Lung microvascular endothelial cell (primary cell): ENCODE measurements at places on chromosomes 4 and X.
A peak's percentile ranks its signal among the peaks of the same experiment; 100 is the strongest.

DNA sequence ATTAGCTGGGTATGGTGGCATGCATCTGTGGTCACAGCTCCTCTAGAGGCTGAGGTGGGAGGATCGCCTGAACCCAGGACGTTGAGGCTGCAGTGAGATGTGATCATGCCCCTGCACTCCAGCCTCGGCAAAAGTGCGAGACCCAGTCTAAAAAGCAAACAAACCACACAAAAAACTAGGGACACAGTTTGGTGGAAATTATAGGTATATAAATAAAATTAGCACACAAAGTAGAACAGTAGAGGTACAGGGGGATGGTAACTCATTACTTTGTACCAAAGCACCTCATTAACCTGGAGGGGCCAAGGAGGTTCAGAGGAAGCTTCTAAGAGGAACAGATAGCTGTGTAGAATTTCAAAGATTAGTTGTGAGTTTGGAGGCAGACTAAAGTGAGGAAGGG lies 5.1 kb downstream of the VBP1 start:
- DNase-seq = no peak

DNA sequence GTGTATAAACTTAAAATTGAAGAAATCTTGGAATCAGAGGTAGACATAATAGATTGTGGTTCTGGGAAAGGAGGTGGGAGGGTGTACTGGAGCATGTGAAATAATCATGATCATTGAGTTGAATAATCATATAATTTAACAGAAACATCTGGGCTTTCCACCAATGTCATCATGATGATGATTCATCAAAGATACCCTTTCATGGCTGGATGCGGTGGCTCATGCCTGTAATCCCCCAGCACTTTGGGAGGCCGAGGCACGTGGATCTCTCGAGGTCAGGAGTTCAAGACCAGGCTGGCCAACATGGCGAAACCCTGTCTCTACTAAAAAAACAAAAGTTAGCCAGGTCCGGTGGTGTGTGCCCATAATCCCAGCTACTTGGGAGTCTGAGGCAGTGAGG lies 6.7 kb upstream of the RUFY3 start:
- DNase-seq = no peak

DNA sequence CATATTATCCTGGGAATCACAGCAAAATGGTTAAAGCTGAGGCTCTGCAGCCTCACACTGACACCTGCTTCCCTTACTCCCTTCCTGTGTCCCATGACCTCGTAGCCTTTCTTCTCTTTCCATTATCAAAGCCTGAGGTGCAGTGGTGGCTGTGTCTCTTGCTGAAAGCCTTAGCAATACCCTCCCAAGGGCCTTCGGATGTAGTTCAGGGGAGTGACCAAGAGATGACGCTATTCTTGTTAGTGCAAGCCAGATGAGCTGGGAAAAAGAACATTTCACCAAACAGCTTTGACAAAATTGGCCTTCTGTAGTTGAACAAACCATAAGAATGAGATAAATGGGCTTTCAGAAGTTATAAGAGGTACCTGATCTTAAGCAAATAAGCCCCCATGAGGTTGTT lies 31.6 kb downstream of the SMIM10L2A start:
- DNase-seq = no peak

GRCh38 chr4:24912252-24913118 lies at the start of gene CCDC149:
Gene CCDC149 (minus strand): TSS chr4:24913042. CDS start chr4:24912864, 178 bp downstream.
- DNase-seq = peak; percentile 78

DNA sequence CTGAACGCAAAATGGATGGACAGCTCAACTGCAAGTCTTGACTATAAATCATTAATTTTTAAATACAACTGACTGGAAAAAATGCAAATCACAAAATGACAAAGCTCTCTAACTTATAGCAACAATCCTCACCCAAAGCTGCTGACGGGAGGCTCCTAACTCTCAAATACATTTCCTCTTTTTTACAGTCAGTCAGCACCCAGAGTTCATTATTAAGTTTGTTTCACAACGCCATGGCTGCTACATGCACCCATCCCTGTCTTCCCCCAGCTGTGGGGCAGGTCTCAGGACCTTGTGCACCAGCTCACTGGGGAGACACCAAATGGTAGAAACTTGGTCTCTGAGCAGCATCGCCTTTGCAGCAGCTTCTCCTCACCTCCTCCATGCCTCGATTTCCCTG lies 97.6 kb downstream of the SLC34A2 start:
- no peak for DNase-seq

DNA sequence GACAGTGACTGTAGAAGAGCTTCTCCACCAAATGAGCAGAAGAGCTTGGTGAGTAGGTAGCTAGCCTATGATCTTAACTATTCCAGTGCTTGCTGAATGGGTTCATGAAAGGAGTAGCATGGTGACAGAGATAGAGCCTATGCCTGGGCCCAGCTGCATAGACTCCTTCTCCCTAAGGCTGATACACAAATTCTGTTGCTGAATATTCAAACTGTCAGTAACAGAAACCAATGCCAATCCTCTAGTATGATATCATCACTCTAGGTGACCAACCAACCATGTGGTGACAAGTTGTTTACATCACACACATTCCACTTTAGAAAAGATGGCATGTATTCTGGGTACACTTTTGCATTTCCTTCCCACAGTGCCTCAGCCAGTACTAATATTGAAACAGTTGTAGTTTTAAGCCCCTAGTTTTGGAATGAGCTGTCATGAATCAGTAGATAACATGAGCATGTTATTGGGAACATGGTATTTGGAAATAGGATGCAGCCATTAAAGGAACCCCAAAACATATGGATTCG lies 103.4 kb upstream of the GRXCR1 start:
- DNase-seq = no peak

DNA sequence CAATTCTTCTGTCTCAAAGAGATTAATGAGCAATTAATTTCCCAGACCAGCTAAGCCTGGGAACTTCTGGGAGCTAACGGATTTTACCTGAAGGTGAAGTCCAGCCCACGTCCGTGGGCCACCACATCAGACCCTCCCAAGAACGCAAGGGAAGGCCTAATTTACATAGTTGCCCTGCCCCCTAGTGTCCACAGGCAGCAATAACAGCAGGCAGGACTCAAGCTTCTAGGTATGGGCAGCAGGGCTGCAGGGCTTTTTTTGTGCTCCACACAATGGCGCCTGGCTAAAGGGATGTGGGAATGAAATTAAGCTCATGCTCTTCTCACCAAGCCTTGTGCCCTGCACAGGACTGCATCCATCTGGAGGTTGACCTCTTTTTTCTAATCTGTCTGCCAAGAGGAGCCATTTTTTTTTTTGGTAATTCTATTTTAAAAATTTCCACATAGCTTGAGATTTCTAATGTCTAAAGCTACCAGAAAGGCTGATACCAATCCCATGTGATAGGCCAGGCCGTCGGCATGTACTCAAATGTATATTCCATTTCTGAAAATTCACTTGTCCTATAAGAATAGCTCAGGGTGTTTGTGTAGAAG lies 111.9 kb upstream of the TMEM164 start:
- peak; percentile 67 for DNase-seq
